ENCODE measurements at places on chromosomes 7 and 10. TPM values are rescaled to one million over a fixed set of nuclear protein-coding genes. Genes with fewer than 3 reads are reported as not detected.

ASZ1 gene
- polyA plus RNA-seq, result not detected

SPDYE3 gene
- 0.16 TPM for polyA plus RNA-seq

NPSR1 gene
- not detected for polyA plus RNA-seq

GALNT17 gene
- 3.8 TPM for polyA plus RNA-seq

C10orf105 gene
- polyA plus RNA-seq, result 0.07 TPM

CCL24 gene
- polyA plus RNA-seq, result not detected

TSPAN12 gene
- polyA plus RNA-seq, result 9.4 TPM

ADAMTS14 gene
- 0.40 TPM for polyA plus RNA-seq

SKAP2 gene
- polyA plus RNA-seq, result 73.5 TPM

MCM10 gene
- polyA plus RNA-seq, result 1.5 TPM

RARRES2 gene
- polyA plus RNA-seq, result 3,445 TPM

SH3PXD2A gene
- polyA plus RNA-seq, result 10.5 TPM

CYP3A7 gene
- 0.32 TPM for polyA plus RNA-seq

PRPS1L1 gene
- not detected for polyA plus RNA-seq

MTPN gene
- polyA plus RNA-seq, result 16.7 TPM

ITPRID1 gene
- polyA plus RNA-seq, result not detected

ENTPD1 gene
- 8.0 TPM for polyA plus RNA-seq

UCN3 gene
- polyA plus RNA-seq, result 0.20 TPM

VAX1 gene
- not detected for polyA plus RNA-seq

All from adrenal gland (tissue), 19 donors.